RKO (cell line): ENCODE measurements at places on chromosomes 4 and X.

DNA sequence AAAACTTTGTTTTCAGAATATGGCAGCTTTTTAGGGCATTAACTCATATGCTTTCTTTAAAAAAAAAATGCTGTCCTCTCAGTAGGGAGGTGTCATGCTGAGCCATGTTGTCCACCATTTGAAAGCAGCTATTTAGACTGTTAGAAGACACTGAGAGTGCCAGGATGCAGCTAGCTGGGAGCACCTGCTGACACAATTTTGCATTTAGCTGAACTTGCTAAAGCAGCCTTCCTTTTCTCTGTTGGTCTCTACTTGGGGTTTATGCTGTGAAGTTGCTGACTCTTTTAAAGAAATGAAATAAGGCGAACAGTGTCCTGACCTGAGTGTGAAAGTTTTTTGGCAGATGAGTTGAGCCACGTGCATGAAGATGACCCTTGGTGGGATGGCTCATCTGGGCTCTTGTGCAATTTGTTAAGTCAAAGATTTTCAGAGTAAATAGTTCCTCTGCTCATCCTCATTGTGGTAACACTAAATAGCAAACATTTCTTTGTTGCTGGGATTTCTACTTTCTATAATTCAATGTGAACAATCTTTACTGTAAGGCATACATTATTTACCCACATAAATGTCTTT, 64.5 kb downstream of the CDS1 start:
- DNase-seq: no peak

- no peak for DNase-seq
These were observed 107.0 kb downstream of the REPS2 start for GRCh38 chrX:17053502-17053901.

DNA sequence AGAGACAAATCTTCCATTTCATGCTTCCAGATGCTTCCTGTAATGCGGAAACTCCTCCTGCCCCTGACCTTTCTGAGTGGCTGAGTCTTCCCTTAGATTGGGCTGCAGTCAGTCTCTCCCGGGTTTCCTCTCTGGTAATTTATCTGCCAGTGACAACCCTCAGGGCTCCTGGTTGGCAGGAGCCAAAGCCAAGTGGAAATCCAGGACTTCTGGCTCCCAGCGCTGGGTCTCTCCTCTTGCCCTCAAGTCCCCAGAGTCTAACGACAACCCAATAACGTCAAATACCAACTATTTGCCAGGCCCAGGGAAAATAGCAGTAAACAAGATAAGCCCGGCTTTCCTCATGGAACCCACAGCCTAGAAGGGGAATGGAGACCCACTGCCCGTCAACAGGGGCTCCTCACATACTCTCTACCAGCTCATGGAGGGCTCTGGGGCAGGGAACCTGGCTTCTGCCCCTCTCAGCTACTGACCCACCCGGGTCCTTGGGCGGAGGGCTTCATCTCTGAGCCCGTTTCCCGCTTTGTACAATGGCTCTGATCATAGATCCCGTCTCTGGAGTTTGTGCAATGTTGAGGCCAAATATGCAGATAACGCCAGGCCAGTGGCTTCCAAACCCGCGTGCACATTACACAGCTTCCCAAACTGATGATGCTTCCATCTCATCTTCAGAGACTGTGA, 1.1 kb upstream of the TBC1D14 start:
- no peak for DNase-seq

DNA sequence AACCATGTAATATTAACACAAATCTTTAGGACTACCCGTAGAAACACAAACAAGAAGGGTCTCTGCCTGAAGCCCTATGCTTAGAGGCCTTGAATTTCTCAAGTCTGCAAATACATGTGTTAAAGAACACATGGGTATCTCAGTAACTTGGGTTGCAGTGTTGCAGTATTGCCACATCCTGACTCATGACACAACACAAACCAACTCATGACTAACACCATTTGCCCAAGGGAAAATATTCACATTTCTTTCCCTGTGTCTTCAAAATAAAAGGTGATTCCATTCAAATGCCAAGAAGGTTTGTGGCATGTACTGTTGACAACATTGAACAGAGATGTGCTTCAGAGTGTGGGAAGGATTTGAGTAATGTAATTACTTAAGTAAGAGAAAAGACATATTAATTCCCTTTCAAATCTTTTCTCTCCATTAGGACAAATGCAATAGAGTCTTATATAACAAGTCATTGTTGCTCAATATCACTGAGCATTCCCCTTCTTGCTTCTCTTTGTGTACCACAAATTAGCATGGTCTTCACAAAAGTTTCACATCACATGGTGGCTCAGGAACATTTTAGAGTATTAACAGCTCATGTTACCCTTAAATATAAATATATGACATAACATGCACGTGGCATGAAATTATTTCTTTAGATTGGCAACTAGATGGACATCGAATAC, 487.1 kb downstream of the STPG2 start:
- peak; percentile 65 for DNase-seq

DNA sequence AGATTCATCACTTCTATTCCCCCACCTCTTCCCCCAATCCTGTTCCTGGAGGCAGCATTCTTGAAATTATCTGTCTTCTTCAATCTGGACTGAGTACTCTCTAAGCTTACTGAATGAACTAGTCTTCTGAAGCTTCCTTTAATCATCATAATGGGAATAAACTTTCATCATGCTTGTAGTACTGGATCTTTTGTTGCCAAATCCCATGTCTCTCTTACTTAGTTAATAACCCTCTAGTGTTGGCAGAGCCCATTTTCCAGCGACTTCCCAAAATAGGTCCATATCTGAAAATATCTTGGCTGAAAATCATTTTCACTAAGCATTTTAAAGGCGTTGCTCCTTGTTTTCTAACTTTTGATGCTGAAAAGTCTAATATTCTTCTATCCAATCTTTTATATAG, 39.6 kb downstream of the RPS6KA3 start:
- DNase-seq: no peak

DNA sequence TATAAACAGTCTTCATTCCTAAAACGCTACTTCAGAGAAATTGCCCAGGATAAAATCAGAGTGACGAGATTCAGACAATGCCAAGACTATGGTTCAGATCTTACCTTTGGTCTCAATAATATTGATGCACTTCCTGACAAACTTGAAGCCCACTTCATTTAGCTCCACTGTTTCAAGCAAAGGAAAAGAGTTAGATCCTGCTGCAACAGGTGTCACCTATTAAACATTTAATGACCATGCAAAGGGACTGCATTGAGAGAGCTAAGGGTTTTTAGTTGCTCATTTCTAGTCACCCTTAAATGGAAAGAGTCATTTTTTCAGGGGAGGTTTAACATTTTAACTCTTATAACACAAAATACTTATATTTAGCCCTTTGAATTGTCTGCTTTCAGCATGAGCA, 239.5 kb downstream of the OPHN1 start:
- no peak for DNase-seq

DNA sequence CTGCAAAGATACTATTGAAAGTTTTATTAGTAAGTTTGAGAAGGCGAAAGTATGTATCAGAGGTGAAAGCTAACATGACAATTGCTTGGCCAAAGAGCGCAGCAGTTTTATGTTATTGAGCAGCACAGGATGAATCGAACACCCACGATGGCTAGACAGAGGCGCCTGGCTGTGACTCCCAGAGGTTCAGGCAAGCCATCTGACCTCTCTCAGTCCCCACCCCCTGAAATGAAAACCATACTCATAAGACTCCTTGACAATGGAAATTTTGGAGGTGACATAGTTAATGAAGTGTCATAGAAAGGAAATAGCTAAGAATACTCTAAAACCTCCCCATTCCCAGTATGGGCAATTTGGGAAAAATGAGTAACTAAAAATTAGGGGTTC, 70.6 kb downstream of the MGST2 start:
- no peak for DNase-seq

DNA sequence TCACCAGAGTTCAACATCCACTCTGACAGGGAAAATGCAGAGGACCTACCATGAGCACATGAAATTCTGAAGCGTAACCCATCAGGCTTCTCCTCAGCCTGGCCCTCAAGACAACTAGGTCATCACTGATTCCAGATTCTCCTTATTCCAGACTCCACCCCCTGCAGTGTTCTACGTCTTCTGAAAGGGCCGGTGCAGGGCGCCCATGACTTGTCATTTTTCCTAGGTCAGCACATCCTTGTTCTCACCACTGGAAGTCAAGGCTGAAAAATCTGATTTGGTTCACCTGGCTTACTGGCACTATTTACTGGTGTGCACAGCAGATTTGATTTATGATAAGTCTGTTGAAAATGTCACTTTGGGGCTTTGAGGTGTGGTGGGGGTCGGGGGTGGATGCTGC, 140.9 kb upstream of the KLF3 start:
- no peak for DNase-seq
